ENCODE measurements at places on chromosomes 4 and X. TPM values are rescaled to one million over a fixed set of nuclear protein-coding genes. Genes with fewer than 3 reads are reported as not detected.

DNA sequence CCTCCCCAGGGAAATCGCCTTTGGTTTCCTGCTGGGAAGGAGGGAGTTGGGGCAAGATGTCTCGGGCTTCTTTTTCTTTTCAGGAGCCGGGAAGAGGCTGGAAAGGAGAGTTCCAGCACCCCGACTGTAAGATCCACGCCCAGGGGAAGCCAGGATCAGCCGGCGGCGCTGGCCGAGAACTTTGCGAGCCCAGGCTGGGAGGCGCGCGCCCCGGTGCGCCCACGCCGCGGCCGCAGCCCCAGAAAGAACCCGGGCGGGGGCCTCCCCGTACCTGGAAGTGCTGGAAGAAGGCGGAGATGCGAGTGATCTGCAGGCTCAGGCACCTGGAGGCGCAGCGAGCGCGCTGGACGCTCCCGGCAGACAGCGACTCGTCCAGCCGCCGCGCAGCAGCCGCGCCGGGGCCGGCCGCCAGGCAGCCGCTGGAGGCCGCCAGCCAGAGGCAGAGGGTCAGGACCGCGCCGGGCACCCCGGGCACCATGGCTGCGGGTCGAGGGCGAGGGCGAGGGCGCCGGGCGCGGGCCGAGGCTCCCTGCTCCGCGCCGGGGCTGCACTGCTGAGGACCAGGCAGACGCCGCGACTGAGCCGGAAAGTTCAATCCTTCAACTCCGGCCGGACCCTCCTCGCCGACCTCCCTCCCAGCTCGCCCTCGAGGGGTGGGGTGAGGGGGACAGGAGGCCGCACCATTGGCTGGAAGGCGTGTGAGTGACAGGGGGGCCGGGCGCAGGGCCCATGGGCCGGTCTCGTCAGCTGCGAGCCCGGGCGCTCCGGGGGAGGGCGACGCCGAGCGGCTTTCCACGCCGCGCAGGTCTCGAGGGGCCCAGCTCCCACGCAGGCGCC is at the start of gene ANOS1:
ANOS1 (minus strand) TSS at position 579 of the 837 bp plus-strand sequence; CDS start at position 478, 101 bp downstream.
- H3K36me3 ChIP-seq: no peaks in the 10 kb centered on the region
- no peak for DNase-seq
- H3K4me3 ChIP-seq: peak within 1 kb of the TSS; percentile 43
- H3K27ac ChIP-seq: peak within 1 kb of the TSS; percentile 43
- H3K27me3 ChIP-seq: peaks cover 49% of the 10 kb centered on the region

DNA sequence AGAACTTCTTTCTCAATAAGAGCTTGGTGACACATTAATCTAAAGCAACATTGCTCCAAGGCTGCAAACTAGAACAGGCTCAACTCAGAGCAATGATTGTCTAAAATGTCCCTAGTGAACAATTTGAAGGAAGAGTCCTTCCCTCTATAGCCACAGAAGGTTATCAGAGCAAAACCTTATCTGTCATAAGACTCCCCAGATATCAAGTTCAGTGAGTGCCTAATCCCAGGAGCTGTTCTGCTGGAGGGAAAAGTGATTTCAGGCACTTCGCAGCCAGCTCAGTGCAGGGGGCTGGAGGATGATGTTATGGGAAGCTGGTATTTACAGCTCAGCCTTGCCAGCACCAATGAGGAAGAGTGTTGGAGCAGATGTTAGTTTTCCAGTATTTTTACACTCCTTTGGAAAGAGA is 497.5 kb downstream of the INPP4B start:
- H3K27ac ChIP-seq: no peak overlapping the region
- H3K4me3 ChIP-seq: no peak overlapping the region

Gene USP17L26
- not detected for total RNA-seq

Gene TET2
- total RNA-seq: 37.3 TPM

DNA sequence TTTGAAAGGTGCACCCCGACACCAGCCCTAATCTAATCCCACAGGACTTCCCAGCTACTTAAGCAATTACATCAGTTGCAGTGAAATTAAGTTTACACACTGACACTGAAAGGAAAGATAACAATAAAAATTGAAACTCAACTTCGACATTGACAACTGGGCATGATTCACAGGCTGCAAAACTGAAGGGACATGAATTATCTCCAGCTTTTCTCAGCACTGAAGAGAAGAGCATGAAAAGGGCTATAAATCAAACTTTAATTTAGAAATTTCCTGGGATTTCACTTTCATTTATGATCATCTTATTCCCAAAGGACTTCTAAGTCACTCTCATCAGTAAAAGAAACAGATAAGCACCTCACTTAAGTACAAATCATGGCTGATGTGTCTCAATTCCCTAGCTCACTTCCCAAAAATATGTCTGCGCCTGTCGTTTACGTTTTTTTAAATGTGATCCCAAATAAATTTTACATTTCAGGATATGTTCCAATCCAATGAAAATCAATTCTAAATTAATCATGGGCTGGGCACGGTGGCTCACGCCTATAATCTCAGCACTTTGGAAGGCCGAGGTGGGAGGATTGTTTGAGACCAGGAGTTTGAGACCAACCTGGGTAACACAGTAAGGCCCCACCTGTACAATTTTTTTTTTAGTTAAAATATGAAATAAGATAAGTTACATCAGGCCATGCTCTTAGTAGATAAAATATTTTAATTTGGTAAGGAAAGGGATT is 134.4 kb upstream of the TBL1X start:
- H3K27me3 ChIP-seq: peaks cover 4% of the 10 kb centered on the region
- no peaks in the 10 kb centered on the region for H3K4me1 ChIP-seq
- no peak overlapping the region for H3K4me3 ChIP-seq
- H3K27ac ChIP-seq: no peak overlapping the region
- no peaks in the 10 kb centered on the region for H3K36me3 ChIP-seq
- DNase-seq: no peak

DNA sequence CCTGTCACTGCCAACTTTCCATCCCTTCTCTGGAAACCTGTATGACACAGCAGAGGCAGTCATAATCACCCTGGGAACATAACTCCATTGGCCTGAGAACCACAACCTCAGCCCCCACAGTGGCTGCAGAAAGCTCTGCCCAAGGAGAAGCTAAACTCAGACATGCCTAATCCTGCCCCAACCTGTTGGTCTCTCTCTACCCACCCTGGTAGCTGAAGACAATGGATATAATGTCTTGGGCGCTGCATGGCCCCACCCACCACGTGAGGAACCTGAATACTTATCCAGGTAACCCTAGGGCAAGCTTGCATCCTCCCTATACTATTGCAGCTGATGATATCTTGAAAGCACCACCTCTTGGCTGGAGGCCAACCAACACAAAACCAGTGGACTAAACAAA is 225.2 kb downstream of the TEX13C start:
- H3K4me3 ChIP-seq: no peak overlapping the region
- H3K4me1 ChIP-seq: no peaks in the 10 kb centered on the region
- H3K27ac ChIP-seq: no peak overlapping the region
- no peaks in the 10 kb centered on the region for H3K36me3 ChIP-seq
- DNase-seq: no peak

GRCh38 chr4:153131596-153131995 is 72.6 kb upstream of the TRIM2 start:
- H3K4me1 ChIP-seq: no peaks in the 10 kb centered on the region
- H3K27me3 ChIP-seq: no peaks in the 10 kb centered on the region
- no peaks in the 10 kb centered on the region for H3K36me3 ChIP-seq
- no peak overlapping the region for H3K4me3 ChIP-seq
- DNase-seq: no peak
- no peak overlapping the region for H3K27ac ChIP-seq

DNA sequence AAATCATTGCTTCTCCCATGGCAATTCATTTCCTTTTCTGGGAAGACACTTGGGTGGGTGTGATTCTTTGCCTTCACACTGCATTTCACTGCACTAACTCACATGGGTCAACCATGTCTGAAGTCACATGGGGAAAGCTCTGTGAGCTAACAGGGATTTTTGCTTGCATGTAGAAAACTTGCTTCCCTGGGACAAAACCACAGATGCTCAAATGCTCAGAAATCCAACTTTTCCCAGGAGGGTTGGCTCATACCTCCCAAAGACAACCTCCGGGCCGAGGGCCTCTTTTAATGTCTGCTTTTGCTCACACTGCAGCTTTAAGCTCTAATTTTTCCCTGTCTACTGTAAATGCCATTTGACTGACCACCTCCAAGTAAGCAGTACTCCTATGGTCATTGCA is 1695.2 kb downstream of the STIM2 start:
- H3K27me3 ChIP-seq: no peaks in the 10 kb centered on the region
- no peak for DNase-seq
- H3K27ac ChIP-seq: no peak overlapping the region
- no peak overlapping the region for H3K4me3 ChIP-seq

DNA sequence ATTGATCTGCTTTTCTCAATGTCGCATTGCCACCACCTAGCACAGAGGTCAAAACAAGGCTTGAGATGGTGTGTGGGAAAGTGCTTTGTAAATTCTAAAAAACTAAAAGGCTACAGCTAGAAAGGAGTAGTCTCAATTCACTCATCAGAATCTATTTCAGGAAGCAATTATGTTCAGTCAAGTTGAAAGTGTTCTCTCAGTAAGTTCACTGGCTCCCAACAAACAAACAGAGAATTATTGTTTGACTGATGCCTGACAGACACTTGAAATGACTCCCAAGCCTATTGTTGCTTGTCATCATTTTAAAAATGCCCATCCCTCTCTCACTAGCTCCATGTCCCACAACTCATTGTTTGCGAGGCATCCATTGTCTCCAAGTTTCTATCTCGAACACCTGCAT is 419.6 kb upstream of the CPEB2 start:
- H3K4me3 ChIP-seq: no peak overlapping the region
- no peak for DNase-seq
- no peaks in the 10 kb centered on the region for H3K36me3 ChIP-seq
- no peaks in the 10 kb centered on the region for H3K27me3 ChIP-seq

DNA sequence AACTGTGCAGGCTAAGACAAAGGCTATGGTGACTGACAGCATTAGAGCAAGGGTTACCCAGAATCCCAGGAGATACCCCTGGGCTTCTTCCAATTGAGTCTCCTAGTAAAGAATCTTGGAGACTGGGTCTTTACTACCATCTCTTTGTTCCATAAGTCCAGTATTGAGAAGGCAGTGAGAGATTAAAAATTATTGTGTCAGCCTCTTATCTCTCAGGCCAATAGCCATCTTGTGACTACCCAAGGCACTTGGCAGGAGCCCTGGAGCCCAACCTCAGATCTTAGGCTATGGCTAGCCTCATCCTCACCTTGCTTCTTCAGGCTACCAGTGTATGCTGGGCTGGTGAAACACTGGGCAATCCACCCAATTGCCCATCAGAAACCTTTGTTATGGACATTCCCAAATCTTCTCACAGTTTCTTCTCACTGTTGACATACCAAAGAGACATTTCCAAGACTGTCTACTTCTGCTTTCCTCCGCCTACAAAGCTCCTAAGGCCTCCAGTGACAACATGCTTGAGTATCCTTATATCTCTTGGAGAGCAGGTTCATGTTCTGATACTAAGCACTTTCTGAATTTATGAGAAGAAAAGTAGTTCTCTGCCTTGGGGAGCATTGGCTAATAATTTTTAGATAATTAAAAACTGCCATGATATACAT is 76.3 kb upstream of the STIM2 start:
- H3K27ac ChIP-seq: no peak overlapping the region
- H3K36me3 ChIP-seq: no peaks in the 10 kb centered on the region
- no peaks in the 10 kb centered on the region for H3K27me3 ChIP-seq
- no peak for DNase-seq
- H3K4me1 ChIP-seq: no peaks in the 10 kb centered on the region

Gene SLC16A2
- total RNA-seq: 6.6 TPM

Gene ITM2A
- total RNA-seq: 63.6 TPM

DNA sequence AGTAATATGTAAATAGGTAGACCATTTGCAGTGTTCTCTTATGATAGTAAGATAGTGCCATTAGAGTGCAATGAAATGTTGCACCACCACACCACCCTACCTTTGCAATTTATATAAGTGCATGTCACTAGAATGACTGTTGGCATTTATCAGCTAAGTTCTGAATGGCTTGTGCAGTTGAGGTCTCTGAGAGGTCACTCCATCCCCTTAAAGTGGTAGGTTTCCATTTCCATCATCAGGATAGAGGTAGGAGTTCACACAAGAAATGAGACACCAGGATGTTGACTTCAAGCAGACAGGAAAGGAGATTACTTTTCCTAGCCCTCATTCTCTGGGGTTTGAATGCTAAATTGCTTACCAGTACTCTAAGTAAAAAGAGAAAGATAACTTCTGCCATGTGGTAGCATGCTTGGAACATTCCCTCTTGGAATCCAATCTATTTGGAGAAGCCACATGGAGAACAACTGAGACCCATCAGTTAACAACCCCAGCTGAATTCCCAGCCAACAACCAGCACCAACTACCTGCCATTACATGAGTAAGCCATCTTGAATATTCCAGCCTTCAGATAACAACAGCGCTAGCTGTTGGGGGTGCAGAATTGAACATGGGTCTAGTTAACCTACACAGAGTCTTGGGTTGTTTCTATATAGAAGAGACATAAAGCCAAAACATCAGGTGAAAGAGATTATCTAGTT is 6.7 kb upstream of the LRBA start:
- no peaks in the 10 kb centered on the region for H3K4me1 ChIP-seq
- H3K27ac ChIP-seq: no peak overlapping the region
- H3K36me3 ChIP-seq: no peaks in the 10 kb centered on the region
- no peak overlapping the region for H3K4me3 ChIP-seq
- H3K27me3 ChIP-seq: no peaks in the 10 kb centered on the region

DNA sequence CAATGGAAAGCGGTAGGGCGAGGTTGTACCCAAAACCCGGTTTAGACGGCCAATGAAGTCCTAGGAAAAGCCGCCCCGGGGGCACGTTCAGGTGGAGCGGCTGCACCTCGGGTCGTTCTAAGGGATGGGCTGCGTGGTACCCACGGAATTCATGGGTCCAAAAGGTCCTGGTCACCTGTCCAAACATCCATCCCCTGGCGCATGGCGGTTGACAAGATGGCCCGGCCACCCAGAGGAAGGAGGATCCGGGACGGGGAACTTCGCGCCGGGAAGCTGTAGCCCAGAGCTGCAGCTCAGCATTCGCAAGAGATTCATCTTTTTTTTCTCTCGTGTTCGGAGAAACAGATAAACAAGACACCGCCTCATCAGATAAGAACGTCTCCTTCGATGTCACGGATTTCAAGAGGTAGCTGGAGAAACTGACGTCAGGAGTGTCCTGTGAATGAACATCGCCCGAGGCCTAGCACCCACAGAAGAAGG is 10.9 kb downstream of the PITX2 start:
- peak overlapping the region; percentile 56 for H3K4me3 ChIP-seq
- no peaks in the 10 kb centered on the region for H3K4me1 ChIP-seq
- H3K27ac ChIP-seq: no peak overlapping the region
- DNase-seq: no peak
- H3K27me3 ChIP-seq: peaks cover 8% of the 10 kb centered on the region

DNA sequence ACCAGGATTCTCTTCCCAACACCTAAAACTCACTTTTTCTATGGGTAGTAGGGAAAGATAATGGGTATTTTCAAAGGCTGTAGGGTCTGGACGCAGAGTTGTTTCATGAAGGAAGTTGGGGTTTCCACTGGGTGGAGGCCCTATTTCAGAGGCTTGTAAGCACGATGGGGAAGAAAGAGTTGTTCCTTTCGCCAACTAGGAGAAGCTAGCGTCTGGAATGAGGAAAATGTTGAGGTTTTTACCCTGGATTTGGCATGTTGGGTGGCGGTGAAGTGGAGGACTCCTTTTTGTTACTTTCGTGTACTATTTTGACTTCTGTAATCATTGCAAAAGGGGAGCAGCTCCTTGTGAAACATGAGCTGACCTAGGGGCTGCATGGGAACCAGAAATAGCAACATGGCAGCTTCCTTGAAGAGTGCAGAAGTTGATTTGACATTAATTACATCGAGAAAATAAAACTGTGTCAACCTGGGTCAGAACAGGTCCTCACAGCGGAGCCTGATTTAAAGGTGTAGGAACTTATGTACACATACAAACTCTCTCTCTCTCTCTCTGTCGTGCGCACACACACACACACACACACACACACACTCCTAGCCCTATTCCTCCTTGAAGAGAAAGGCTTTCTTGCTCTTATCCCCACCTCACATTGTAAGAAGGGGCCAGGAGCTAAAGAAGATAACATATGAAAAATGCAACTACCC is 19.1 kb downstream of the VSIG4 start:
- H3K4me3 ChIP-seq: no peak overlapping the region
- no peaks in the 10 kb centered on the region for H3K4me1 ChIP-seq
- H3K27ac ChIP-seq: no peak overlapping the region
- no peaks in the 10 kb centered on the region for H3K27me3 ChIP-seq
- DNase-seq: no peak

Data from breast epithelium (tissue), 4 donors.